ENCODE measurements at places on chromosomes 5 and 9.

DNA sequence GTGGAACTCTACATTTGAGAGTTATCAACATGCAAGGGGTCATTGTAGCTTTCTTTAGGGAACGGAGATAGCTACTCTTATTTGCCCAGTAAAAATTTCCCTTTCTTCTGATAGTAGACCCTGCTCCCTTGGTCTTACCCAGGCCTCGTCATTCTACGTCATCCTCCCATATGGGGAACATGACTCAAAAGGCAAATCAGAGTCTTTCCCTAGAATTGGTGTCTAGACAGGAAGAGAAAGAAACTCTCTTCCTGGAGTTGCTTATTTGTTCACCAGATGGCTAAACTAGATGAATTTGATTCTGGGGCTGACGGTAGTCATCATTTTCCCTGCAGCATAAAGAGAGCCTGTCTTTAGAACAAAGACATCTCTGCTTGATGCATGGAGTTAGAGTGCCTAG lies 12.2 kb upstream of the SLC38A9 start:
- DNase-seq, result no peak

- no peak for DNase-seq
These were observed 8.9 kb upstream of the IL6ST start for GRCh38 chr5:56003679-56004078.

DNA sequence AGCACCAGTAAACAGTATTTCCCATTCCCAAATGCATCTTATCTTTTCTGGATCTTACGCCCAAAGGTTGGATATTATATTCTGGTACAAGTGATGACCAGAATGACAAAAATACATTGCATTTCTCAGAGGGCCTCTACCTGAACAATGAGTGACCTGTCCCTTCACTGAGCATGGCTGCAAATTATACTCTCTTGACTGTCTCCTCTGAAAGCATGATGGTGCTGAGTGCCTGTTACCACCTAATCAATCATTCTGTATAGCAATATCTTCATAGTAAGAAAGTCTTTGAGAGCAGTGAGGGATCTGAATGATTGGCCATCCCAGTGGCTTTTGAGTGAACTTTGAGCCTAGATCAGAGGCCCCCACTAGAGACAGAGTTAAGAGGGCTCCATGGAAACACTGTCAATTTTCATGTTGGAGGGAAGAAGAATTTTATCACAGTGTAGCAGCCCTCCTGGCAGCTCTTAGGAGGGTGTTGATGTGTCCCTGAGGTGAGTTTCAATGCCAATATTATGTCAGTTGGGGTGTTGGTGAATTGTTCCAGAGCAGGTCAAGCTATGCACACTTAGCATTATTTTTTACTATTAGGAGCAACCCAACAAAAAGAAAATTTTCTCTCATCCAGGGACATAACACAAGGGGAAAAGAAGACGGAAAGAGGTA lies 171.7 kb downstream of the MARCHF11 start:
- no peak for DNase-seq

DNA sequence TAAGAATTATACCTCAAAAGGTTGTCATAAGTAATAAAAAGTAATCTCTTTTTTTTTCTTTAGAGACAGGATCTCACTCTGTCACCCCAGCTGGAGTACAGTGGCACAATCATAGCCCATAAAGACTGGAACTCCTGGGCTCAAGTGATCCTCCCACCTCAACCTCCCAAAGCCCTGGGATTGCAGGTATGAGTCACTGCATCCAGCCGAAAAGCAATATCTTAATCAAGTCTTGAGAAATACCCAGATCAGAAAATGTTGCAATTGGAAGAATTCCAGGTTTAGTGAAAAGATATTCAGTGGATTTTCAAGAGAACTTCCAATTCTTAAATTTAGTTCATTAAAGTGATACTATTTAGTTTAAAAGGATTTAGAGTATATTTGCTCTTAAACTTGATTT lies 40.9 kb upstream of the IDNK start:
- no peak for DNase-seq

DNA sequence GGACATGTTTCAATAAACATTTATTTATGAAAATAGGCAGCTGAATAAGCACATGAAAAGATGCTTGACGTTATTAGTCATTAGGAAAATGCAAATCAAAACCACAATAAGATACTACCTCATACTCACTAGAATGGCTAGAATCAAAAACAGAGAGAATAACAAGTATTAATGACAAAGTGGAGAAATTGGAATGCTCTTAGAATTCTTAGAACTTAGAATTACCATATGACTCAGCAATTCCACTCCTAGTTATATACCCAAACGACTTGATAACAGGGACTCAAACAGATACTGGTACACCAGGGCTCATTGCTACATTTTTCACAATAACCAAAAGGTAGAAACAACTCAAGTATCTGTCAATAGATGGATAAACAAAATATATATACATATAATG lies 15.1 kb upstream of the TRIM36 start:
- DNase-seq, result peak; percentile 13

DNA sequence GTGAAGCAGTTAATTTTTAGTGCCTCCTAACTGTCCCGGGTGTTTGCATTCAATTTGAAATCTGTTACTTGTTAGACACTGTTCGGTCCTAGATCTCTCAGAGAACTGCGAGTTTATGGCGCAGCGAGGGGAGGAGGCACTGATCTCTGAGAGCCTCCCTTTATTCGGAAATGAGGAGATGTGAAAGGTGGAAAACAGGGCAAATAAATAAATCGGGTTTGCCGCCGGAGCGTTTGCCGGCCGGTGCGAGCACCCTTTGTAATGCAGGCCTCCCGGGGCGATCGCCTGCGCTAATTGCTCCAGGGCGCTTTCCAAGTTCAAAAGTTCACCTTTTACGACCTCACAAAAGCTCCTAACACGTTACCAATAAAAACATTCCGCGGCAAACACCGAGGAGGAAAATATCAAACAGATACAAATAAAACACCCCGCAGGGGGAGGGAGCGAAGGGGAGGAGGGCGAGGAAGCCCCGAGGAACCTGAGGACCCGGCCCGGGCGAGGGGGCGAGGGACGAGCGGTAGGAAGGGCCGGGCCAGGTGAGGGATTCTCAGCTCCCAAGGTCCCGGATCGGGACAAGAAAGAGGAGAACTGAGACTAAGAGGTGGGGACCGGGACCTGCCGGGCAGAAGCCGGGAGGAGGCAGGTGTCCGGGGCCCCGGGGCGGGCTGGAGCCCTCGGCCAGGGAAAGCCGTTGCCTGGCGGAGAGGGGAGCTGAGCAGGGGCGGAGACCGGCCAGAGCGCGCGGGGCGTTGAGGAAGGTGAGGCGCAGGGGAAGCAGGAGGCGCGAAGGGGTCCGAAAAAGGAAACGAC lies 1.4 kb downstream of the NR6A1 start:
- DNase-seq, result peak; percentile 43

- no peak for DNase-seq
These were observed 9.7 kb downstream of the GSN start for GRCh38 chr9:121277518-121278295.

GRCh38 chr9:28031521-28032267 lies 458.4 kb upstream of the C9orf72 start:
- DNase-seq, result no peak

DNA sequence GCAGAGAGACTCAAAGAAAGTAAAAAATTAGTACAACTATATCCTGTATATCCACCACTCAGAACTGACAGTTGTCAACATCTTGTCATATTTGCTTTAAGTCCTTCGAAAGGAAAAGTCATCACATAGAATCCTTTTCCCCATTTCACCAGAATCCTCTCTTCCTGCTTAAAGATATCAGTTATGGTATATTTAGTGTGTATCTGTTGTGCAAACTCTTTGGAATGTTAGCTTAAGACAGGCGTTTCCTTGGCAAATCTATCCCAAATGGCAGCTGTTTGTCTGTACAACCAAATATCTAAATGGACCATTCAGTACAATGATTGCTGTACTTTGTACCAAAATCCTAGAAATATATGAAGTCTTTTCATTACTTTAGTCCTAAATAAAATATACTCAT lies 98.5 kb downstream of the ITGA1 start:
- no peak for DNase-seq

GRCh38 chr9:120713257-120714087 lies 798 bp downstream of the MEGF9 start:
- peak; percentile 61 for DNase-seq

DNA sequence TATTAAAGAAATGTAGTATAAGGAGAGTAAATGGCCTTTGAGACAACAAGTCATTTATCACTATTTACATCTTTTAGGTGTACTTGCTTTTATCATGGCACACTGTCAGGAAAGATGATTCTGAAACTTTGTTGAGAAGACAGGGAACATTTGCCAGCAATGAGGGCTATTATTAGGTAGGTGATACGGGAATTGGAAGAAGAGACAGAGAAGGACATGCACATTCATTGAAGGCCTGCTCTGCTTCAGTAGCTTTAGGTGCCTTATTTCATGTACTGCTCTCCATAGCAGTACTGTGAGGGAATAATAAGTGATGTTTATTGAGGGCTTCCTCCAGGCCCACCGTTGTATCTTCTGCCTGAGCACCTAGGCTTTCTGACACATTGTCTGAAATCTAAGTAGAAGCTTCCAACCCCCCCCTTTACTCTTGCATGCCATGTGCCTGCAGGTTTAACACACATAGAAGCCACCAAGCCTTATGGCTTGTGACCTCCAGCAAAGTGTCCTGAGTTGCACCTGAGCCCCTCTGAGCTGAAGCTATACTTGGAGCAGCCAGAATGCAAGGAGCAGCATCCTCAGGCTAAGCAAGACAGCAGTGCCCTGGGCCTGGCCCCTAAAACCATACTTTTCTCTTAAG lies 275.2 kb upstream of the VLDLR start:
- DNase-seq, result no peak

DNA sequence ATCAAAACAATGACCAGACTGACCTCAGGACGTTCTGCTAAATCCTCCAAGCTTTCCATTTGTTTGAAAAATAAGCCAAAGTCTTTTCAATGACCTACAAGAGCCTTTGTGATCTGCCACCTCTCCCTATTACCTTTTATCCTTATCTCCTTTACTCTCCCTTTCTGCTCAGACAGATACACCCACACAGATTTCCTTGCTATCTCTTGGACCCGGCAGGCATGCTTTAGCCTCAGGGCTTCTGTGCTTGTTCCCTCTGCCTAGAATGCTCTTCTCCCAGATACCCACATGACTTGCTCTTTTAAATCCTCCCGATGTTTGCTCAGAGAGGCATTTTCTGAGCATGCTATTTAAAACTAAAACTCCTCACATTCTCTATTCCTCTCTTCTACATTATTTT lies 8.9 kb upstream of the ELOVL7 start:
- peak; percentile 17 for DNase-seq

DNA sequence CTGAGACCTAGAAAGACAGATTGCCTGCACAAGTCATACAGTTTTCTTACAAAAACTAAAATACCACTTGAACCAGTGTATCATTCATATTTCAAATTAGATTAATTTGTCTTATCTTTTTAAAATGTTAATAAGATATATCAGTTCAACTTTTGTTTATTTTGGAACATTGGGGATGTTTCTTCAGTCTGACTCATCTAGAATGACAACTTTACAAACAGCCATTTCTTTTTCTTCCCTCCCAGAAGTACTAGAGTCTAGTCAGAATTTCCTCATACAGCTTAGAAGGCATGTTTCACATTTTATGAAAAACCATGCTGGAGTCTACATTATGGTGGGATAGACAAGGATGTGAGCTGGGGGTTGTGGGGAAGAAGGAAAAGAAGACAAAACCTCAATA lies 262.5 kb downstream of the NFIB start:
- no peak for DNase-seq

- no peak for DNase-seq
These were observed 17.8 kb downstream of the MAN2A1 start for GRCh38 chr5:109707531-109707930.

DNA sequence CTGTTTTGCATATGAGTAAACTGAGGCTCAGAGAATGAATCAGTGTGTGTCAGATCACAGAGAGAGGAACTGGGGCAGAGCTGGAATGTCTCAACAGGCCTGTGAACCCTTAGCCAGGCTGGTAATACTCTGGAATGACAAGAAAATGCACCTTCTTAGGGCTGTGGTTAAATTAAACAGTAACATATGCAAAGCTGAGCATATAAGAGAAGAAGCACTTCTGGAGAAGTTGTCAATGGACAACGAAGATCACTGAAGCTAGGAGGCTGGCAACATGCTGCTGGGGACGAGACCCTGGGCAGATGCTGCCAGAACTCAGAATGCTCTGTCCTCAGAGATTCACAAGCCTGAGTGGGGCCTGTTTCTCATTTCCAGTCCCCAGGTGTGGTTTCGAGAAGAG lies 64.6 kb upstream of the EPB41L4B start:
- DNase-seq, result no peak

DNA sequence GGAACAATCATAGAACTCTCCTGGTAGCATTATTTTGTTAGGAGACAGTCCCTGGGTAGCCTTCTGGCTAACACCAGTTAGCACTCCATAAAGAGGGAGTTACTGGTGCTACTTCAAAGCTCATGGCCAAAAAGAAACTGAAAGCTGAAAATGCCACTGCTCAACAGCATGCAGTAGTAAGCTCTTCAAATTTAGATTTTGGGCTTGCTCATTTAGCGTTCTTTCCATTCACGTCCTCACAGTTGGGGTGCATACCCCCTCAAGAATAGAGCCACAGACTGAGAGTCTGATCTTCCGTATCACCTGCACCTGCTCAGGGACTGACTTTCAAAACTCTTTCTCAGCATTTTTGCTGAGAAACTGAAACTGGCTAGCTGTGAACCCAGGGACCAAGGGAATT lies 24.7 kb downstream of the NTRK2 start:
- no peak for DNase-seq

DNA sequence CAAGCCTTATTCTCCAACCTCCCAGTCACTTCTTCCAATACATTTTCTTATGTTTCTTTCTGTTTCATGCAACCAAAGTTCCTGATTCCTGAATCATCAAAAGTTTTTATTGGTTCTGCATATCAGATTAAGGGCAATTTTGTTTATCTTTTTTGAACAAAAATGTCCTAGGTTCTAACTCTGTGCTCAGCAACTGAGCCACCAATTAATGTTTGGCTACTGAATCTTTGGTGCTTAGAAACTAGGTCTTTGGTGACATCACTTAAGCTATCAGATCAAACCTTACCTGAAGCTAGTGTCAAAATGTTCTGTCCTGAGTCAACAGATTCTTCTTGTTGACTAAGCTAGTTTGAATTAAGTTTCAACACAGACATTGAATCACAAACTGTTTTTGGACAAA lies 56.1 kb downstream of the FGF18 start:
- DNase-seq, result no peak

DNA sequence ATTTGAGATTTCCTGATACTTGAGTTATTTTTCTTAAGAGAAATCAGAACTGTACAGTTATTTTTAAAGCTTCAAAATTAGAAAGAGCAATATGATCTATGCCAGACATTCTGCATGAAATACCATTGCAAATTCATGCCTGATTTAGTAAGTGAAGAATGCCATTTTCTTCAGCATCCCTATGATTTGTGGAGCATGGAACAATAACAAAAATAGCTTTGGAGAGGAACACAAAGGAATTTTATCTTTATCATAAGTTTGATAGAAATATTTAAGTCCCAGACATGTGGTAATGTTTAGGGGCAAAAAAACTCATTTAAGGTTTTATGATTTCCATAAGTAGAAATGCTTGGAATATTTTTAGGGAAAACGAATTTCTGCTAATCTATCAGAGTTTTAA lies 1863.4 kb downstream of the EFNA5 start:
- no peak for DNase-seq

- no peak for DNase-seq
These were observed 414.5 kb downstream of the MAN2A1 start for GRCh38 chr5:110104060-110104725.
